ENCODE measurements at places on chromosomes 2 and 18.

- no peak for DNase-seq
Measured at GRCh38 chr2:48092846-48093803, 186.8 kb upstream of the FBXO11 start.

DNA sequence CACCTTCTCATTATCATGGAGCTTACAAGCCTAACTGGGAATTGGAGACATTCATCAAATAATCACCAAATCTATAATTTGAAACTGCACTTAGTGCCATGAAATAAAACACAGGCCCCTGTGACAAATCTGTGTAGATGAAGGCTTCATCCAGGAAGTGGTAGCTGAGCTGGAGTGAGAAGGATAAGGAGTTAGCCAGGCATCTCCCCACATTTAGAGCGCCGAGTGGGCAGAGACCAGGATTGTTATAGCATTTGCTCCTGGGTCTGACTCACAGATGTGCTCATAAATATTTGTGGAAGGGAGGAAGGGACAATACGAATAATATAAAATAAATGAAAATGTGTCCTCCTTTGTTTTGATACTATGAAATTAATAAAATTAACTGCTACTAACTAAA lies 2.5 kb upstream of the MAT2A start:
- no peak for DNase-seq

GRCh38 chr18:55634545-55634944 lies 46.6 kb upstream of the TCF4 start:
- no peak for DNase-seq

DNA sequence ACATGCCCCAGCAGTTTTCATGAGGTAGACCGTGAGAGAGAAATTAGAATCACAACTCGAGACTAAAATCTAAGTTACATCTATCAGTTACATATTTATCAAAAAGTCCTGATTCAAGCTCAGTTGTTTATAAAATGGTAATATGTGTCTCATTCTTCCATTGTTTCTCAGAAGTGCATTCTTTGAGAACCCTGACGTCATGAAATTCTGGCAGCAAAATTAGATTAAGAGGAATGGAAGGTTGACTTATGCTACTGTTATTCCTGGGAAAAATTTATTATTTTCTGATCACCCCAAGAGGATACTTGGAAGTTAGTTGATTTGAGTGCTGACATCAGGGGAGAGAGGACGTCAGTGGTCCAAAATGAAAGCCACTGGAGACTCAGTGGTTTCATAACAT lies 1864.8 kb upstream of the LRRTM1 start:
- DNase-seq, result no peak

- DNase-seq, result no peak
Measured at GRCh38 chr2:155308367-155309009, 610.0 kb downstream of the KCNJ3 start.

GRCh38 chr2:21559351-21559750 lies 435.6 kb downstream of the TDRD15 start:
- DNase-seq, result no peak

- DNase-seq, result no peak
Measured at GRCh38 chr2:200348897-200349563, 42.5 kb downstream of the SPATS2L start.
